ENCODE measurements at places on chromosomes 5 and 9.

- no peak for DNase-seq
These were observed 407.4 kb downstream of the DMAC1 start for GRCh38 chr9:7392148-7392547.

DNA sequence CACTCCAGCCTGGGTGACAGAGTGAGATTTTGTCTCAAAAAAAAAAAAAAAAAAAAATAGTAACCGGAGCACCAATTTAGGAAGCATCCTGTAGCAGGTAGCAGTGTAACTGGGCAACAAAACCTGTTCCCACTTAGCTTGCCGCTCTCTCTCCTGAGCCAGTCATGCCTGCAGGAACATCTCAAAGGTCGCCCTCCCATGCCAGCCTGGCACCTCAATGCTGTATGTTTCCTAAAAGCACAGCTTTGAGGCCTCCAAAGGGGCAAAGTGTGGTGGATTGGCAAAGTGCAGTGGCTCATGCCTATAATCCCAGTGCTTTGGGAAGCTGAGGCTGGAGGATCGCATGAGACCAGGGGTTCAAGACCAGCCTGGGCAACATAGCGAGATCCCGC is 22.3 kb upstream of the FUBP3 start:
- DNase-seq: no peak

GRCh38 chr9:68894502-68894901 is 119.4 kb downstream of the PRKACG start:
- DNase-seq: no peak

GRCh38 chr9:97966493-97966892 is 16.6 kb upstream of the ANP32B start:
- DNase-seq: no peak

DNA sequence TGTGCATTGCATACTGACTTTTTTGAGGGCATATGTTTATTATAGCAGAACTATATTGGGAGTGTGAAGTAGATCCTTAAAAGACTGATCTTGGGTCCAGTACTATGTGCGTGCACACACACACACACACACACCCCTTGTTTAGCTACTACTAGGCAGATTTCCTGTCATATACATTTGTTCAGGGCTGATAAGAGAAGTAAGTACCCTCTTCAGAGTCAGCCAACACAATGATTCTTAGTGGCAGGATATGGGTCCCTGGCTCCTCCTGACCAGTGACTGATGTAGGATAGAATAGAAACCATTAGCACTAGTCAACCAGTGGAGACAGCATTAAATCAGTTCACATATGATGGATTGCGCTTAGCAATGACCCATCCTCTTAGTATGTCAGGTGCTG is 76.2 kb upstream of the MIER3 start:
- no peak for DNase-seq

DNA sequence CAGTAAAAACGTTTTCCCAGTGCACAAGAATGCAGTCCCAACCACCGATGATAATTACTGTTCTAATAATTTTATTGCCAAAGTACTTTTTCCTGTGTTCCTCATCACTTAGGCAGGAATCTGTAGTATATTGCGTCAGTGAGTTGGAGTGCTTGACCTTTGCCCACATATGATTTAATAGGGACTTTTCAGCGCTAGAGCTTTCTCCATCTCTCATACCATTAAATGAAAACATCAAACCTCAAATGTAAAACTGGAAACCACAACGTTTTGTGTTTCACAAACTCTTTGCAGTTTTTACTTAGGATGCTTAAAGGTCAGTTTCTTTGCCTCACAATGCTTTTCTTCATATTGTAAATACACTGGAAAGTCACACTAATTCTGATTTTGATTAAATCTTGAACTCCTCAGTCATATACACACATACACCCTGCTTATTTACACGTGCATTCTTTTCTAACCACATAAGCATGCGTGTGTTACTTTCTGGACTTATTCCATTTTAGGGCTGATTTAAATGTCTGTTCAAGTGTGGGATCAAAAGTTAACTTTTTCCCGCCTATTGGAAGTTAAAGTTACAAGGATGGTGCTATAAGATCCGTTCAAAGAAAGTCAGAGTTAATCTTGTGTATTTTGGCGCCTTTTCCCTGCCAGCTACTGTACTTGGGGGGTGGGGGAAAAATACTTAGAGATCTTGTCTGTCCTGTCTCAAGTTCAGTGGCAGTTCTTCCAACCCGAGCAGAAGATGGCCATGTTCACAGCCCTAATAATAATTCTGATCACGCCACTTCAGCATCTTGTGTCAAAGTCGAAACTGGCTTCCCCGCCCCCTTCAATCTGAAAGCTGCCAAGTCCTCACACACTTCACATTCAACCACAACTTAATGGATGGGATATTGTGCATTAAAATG is 6.6 kb upstream of the NFIB start:
- DNase-seq: no peak

GRCh38 chr9:120383999-120384924 is 195.7 kb downstream of the CDK5RAP2 start:
- no peak for DNase-seq
